Activated T-helper 1 cell treated with Interleukin-2 at 50 U/mL for 16 hours (primary cell): ENCODE measurements at places on chromosomes 1 and 21.

GRCh38 chr1:107058245-107059032, 2.0 kb downstream of the PRMT6 start:
- DNase-seq = no peak

DNA sequence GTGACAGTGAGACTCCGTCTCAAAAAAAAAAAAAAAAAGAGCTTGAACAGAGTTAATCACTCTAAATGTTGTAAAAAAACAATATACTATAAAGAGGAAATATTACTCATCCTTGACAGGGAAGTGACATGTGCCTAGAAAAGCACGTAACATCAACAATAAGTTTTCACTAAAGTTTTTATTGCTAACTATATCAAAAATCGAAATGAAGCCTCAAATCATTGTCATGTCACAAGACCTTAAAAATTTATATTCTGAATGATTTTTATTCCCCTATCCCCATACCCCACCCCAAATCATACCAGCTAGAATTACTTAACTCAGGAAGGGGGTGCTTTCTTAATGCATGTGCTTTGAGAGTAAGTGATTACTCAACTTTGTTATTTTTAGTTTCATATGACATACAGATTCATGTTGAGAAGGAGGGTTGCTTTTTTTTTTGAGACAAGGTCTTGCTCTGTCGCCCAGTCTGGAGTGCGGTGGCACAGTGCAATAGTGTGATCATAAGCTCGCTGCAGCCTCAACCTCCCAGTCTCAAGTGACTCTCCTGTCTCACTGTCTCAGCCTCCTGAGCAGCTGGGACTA, 53.6 kb upstream of the MUTYH start:
- no peak for DNase-seq

DNA sequence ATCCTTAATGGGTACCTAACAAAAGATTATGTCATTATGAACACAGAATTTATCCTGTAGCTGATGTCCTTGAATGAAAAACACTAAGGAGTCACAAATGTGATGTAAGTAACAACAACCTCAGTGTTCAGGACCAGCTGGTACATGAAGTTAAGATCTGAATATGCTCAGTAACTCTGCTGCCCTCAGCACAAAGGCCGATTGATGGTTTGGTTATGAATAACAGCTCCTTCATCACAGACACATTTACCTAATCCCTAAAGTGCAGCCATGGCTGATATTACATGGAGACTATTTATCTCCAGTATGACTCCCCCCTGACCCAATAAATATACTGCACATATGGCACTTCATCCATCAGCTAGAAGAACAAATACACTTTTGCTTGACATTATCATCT, 75.2 kb downstream of the PLPPR5 start:
- DNase-seq = no peak

DNA sequence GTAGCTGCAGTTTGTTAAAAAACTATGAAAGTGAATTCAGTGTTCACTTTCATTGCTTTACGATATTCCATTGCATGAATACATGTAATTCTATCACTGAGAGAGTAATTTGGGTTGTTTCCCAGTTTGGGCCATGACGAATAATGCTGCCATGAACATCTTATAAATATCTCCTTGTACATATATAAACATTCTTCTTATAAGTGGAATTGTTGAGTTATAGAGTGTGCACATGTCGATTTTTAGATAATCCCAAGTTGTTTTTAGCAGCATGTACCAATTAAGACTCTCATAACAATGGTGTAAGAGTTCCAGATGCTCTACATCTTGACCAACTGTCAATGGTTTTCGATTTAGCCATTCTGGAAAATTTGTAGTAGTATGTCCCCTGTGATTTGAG, 40.9 kb downstream of the ALG6 start:
- no peak for DNase-seq

GRCh38 chr21:21690068-21690665, 692.0 kb downstream of the NCAM2 start:
- DNase-seq = no peak

- no peak for DNase-seq
Observed at GRCh38 chr1:30635391-30635975, 87.9 kb downstream of the MATN1 start.

DNA sequence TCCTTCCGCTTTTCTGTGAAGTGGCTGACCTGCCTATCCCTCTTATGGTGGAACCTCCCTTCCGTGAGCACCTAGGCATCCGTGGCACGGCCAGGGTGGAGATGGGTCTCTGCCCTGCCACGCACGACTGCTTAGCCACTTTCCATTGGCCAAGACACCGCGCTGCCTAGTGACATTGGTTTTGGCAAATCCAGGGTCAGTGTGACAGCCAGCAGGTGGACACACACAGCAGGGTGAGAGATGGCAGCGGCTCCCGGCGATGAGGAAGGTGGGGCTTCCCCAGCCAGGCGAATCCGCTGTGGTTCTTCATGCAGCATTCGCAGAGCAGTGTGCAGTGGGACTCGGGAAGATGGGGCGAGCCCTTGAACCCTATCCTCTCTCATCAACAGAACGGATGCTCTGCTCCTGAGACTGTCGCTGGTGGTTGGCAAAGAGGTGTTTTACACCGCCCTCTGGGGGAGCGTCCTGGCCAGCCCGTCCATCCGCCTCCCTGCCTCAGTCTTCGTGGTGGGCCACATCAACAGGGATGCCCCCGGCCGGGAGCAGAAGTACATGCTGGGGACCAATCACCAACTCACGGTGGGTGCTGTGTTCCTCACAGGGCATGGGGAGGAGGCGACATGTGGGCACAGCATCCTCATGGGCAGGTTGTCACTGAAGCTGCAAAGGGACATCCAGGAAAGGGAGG, 51.8 kb downstream of the DOP1B start:
- no peak for DNase-seq

DNA sequence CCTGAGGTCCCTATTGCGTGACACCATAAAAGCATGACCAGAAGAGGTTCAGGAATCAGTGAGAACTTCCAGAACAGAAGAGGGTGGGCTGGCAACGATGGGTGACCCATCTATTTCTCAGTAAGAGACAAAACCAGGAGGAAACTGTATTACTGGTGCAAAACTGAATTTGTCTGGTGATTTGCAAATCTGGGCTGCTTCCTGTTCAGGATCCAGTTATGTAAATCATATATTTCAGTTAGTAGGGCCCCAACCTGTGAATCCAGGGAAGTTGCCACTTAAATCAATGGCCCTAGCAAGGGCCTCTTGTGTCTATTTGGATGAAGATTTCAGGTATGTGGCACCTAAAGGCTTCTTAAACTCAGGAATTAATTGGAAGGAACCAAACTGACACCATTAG, 23.1 kb upstream of the SMAP2 start:
- DNase-seq = no peak

DNA sequence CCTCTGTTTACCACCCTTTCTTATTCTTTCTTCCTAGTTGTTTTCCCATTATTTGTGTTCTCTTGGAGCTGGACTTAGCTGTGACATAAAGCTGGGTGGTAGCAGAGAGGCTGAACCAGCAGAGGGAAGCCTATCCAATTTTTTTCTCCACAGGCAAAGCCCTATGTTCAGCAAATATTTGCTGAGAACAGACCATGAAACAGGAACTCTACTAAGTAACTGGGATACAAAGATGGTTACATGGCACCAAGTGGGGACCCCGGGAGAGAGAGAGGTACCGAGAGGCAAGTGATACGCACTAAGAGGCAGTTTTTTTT, 6.6 kb downstream of the CFAP141 start:
- DNase-seq = no peak

GRCh38 chr1:116123837-116124533, 12.8 kb downstream of the MAB21L3 start:
- DNase-seq = no peak

DNA sequence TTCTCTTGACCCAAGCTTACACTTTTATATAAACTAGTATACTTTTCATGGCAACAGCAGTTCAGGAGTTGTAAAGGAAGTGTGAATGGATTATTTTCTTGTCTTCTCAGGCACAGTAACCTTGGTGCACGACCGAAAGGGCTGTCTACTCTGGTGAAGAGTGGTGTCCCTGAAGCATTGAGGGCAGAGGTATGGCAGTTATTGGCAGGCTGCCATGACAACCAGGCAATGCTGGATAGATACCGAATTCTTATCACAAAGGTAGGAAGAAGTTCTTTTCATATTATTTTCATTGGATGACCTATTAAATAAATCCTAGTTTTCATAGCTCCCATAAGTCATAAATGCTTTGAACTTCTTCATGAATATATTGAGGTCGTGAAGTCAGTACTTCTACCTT, 53.9 kb upstream of the GPR52 start:
- DNase-seq = no peak

- peak; percentile 13 for DNase-seq
Observed at GRCh38 chr1:101284021-101284420, 47.2 kb downstream of the S1PR1 start.

DNA sequence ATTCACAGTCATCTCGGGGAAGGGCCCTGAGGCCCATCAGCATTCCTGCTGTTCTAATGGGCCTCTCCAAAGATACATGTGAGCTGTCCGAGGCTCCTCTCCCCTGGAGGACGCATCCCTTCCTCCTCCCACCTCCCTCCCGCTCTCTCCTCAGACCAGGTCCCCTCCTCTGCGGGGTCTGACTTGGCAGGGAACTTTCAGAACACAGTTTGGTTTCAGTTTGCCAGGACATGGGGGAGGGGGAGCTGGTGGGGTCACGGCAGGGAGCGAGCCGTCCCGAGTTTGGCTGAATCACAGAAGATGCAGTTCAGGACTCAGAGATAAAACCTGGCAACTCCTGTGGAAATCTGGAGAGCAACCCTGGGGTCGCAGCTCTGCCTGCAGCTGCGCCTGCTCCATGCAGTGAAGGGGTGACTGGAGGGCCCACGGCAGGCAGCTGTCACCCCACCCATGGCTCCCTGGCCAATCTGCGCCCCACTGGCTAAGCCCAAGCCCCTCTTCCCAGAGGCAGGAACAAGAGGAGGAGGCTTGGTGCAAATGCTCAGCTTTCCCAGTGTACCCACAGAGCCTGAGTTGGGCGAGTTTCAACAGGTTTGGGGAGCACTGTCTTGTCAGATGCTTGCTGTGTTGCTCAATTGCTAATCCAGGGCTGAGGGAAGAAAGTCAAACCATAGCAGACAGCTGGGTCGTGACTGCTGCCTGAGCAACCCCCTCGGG, 5.7 kb downstream of the WNT4 start:
- DNase-seq = no peak

GRCh38 chr1:78283691-78284090, 207.1 kb upstream of the PTGFR start:
- DNase-seq = no peak

DNA sequence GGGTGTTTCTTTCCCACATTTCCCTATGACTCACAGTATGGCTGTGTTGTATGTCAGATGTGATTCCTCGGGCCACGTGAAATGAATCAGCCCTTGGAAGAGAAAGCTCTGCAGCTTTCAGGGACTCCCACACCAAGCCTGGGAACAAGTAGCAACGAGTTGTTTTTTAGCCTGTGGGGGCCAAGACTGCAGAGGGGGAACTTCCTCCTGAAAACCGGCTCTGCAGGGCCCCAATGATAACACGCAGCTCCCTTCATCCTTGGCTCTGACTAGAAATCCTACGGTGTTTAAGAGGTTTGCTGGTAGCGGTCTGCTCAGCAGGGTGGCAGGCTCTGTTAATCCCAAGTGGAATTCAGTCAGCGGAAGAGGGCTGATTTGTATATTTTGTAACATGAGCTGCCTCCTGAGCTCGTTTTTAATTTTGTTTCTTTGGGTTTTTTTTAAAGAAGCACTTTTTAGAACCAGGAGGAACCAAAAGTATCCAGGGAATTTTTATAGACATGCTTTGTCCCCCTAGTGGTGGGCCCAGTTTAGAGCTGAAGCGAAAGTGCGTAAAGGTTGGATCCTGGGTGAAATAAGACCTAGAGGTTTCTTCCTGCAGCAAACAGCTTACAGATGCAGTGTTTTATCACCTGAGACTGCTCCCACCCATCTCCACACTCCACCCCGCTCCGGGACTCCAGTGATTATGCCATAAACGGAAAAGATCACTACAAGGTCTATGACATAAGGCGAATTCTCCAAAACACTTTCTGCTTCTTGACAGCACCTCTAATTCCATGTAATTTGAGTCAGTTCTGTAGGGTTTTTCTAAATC, 48.8 kb downstream of the LAMC2 start:
- no peak for DNase-seq

DNA sequence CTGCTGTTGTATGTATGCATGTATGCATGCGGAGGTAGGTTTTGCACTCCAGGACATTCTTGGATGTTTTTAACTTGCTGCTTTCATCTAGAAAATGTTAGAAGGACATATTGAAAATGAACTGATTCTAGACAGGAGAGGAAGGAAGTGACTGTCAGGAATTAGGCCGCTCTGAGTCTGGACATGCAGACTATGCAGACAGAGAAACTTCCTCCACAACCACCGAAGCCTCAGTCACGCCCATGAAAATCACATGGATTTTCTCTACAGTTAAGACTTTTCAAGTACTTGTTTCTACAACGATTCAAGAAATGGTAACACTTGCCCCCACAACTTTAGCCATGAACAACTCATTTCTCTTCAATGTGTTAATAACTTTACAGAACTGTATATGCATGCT, 211.1 kb downstream of the SMYD3 start:
- no peak for DNase-seq

DNA sequence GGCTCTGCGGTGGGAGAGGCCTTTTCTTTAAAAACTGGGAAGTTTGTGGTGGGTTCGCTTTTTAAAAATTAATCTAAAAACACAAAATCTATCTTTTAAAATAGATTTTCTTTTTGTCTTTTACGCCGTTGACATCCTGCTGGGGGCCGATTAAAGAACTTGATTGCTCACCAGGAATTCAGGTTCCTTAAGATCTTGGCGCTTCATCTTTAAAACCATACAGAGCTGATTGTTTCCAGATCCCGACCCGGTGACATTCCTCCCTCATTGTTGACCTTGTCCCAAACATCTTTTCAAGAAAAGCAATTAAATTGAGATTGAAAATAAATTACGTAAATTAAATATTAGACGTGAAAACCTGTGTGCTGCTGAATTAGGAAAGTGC, 546 bp upstream of the ZNF697 start:
- no peak for DNase-seq
